NCI-H1092 treated with DMSO at 0.1 percent for 48 hours (cell line): ENCODE measurements at places on chromosomes 13 and 19.
A peak's percentile ranks its signal among the peaks of the same experiment; 100 is the strongest.

DNA sequence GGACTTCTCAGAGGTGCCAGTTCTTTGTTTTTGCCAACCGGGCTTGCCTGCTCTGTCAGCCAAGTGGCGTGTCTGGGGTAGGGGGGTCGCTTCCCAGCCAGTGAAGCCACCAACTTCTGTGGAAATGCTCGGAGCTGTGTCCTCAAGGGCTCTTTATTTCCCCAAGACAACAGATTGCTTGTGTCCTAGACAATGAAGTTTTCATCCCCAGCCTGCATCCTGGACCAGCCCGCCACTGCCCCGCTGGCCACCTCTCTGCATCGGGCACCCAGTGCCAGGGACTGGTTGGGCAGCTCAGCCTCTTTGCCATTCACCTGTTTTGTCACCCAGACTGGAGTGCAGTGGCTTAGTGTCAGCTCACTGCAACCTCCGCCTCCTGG, 3.7 kb downstream of the RAB11B start:
- DNase-seq, result no peak

- no peak for DNase-seq
Observed at GRCh38 chr19:18781885-18782527, 9.1 kb downstream of the COMP start.

DNA sequence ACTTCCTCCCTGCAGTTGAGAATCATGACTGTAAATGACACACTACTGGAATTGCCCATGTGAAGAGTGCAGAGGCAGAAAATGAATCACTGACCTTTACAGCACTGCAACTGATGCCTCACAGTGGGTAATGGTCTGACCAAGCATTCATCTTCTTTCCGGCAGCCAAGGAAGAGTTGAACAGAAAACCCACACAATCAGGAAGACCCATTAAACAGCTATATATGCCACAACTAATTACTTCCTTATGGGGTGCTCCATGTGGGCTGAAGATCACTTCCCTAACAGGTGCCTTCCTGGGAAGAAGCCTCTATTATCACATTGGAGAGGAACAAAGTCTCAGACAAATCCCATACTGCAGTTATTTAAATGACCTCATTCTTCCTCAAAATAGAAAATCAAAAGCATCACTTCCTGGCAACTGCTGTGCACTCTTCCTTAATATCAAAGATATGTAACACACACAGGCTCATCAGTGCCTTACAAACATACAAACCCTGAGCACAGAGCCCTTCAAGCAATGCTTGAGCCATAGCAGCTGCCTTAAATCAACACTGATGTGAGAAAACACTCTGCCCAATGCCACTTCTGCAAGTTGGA, 45.8 kb downstream of the RUBCNL start:
- DNase-seq, result no peak

- DNase-seq, result peak; percentile 10
Observed at GRCh38 chr13:103067751-103068555, 1.7 kb upstream of the SLC10A2 start.

DNA sequence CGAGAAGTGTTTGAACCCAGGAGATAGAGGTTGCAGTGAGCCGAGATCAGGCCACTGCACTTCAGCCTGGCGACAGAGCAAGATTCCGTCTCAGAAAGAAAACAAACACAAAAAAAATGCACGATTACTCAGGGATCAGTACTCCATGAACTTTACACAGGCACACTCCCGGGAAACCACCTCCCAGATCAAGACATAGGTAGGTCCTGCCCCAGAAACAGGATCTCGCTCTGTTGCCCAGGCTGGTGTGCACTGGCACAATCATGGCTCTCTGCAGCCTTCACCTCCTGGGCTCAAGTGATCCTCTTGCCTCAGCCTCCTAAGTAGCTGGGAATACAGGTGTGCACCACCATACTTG, 11.2 kb downstream of the VASP start:
- no peak for DNase-seq

DNA sequence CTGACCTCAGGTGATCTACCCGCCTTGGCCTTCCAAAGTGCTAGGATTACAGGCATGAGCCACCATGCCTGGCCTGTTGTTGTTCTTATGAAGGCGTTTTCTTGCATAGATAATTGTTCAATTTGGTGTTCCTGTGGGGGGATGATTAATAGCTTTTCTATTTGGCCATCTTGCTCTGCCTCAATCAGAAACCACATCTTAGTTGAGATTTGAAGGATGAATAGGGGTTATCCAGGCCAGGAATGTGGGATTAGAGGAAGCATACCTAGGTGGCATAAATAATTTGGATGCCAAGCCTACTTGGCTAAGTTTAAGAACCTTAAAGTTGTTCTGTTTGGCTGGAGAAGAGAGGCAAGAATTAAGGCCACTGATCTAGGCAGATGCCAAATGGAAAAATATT, 44.4 kb downstream of the CCNA1 start:
- no peak for DNase-seq

DNA sequence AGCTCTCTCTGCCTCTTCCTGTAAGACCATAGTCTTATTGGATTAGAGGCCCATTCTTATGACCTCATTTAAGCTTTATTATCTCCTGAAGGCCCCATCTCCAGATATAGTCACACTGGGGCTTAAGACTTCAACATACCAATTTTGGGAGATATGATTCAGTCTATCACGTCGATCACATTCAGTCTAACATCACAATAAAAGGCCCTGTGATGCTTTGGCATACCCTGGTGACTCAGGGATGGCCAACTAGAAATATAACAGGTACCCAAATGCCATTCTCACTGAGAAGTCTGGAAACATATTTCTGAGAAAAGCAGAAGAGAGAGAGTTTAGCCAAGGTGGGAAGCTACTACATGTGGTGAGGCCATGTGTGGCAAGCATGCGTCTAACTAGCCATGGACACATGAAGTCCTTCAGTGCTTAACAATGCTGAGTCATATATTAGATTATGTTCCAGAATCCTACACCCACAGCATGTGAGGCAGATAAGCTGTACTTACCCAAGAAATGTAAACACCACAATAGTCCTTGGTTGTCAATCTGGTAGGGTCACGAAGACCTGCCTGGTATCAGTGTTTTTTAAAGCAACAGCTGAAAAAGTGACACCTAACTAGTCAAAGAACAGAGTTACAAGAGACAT, 485.1 kb downstream of the FOXO1 start:
- no peak for DNase-seq

DNA sequence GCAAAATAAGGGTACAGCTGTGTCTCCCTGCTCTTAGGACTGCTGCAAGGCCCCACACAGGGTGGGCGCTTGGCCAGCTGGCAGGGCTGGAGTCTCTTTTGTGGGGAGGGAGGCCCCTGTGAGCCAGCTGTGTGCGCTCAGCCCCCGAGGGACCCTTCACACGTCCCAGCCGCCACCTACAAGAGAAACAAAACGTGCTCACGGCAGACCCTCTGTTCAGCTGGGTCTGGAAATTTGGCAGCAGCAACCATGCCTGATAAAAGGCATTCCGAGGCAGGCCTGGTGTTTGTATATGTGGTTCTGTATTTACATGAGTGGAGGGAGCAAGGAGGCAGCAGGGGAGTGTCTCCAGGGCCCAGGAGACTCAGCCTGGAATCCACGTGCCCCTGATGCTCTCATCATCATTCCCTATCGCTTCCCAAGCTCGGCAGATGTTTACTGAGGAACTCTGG, 49.7 kb downstream of the CRTC1 start:
- DNase-seq, result peak; percentile 76

DNA sequence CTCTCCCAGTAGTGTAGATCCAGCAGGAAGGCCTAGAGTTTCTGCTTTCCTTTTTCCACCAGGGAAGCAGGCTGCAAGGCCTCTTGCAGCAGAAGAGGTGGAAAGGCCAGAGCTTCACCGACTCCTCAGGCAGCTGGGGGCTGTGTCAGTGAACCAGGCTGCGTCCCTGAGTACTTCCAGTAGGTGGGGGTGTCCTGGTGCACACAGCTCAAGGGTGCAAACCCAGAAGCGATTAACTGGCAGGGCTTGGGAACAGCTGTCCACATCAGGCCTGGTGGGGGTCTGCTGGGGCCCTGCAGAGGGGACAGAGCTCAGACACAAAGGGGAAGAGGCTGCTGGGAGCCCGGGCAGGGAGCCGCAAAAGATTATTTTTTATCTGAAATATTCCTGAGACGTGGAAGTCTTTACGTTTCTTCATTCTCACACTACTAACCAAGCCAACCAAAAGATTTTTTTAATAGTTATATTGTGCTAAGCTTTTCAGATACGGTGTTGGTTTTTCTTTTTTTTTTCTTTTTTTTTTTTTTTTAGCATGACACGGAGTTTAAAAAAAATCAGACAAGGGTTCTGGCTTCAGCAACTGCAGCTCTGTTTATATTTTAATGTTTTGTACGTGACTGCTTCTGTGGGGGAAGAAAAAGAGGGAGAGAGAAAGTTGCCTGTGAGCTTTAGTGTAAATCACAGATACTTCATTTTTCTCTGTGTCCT, 11.0 kb downstream of the TSHZ3 start:
- no peak for DNase-seq

- no peak for DNase-seq
Observed at GRCh38 chr13:27922883-27923612, 3.2 kb downstream of the PDX1 start.

- no peak for DNase-seq
Observed at GRCh38 chr13:31441800-31442510, 242.2 kb downstream of the B3GLCT start.

DNA sequence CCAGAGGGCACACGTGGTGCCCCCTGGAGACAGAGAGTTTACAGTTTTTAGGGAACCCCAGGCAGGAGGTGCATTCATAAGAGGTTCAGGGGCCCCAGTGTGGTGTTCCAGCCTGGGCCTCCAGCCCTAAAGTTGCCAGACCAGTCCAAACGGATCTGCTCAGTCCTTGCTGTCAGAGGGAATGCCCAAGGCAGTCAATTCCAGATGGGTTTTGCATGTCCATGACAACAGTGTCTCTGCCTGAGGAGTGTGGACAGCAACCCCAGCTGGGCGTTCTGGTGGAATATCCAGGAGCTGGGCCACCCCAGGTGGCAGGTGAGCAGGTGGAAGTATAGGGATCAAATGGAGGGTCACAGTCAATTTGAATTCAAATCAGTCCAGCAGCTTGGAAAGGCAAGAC, 25.3 kb downstream of the FBXO27 start:
- DNase-seq, result no peak

GRCh38 chr13:113566227-113566561, 18.4 kb upstream of the TFDP1 start:
- DNase-seq, result no peak

DNA sequence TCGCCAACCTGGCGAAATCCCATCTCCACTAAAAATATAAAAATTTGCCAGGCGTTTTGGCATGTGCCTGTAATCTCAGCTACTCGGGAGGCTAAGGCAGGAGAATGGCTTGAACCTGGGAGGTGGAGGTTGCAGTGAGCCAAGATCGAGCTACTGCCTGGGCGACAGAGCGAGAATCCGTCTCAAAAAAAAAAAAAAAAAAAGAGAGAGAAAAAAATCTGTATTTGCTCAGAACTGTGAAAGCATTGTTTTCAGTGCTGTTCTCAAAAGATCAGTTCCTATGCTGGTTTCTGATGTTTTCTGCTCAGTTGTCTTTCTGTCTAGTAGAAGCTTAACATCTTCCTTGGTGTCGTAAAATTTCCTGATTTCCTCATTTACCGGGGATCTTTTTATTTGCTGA, 2.5 kb downstream of the SF3A2 start:
- no peak for DNase-seq

DNA sequence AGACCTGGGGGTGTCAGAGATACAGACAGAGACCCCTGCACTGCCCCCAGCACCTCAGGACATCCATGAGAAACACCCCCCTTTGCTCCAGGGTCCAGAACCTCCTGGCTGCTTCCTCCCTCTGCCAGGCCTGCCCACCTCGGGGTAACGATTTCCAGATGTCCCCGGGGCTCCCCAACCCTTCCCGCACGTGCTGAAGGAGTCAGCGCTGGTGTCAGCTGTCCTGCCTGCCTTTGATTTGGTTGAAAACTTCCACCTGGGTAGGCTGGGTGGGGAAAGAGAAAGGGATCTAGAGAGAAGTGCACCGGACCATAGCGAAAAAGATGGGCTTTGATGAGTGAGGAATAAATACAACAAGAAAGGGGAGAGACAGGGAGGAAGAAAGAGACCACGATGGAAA, 1.5 kb upstream of the CGB7 start:
- DNase-seq, result no peak

DNA sequence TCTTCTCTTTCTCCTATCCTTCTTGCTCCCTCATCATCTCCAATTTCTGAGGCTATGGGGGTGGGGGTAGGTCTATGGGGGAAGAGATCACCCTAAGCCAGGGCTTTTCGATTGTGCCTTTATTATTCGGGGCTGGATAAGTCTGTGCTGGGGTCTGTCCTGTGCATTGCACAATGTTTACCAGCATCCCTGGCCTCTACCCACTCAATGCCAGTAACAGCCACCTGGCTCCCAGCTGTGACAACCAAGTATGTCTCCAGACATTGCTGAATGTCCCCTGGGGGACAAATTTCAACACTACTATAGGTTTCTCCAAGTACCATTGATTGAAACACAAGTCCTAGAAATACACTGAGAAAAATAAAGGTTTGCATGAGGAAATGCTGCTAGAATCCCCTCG, 13.2 kb downstream of the CBY2 start:
- DNase-seq, result no peak

DNA sequence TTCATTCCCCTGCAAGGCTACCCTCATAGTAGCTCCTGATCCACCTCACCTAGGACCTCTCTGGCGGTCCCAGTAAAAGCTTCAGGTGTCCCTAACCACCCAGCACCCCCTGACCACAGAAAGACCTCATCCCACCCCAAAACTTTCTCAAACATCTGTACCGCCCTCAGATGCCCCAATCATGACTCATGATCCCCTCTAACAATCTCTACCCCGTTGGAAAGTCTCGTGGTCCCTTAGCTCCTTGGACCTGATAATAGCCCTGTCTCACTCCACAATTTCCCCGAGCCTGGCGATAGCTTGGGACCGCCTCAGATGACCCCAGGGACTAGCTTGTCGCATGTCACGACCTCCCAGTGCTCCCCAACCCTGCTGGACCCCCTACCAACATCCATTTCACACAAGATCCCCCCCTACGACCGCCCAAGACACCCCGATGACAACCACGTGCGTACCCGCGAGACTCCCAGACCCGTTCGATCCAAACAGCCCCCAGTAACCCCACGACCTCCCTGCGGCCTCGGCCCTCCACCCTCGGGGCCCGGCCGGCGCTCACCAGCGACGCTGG, 450 bp downstream of the NDUFA11 start:
- no peak for DNase-seq

DNA sequence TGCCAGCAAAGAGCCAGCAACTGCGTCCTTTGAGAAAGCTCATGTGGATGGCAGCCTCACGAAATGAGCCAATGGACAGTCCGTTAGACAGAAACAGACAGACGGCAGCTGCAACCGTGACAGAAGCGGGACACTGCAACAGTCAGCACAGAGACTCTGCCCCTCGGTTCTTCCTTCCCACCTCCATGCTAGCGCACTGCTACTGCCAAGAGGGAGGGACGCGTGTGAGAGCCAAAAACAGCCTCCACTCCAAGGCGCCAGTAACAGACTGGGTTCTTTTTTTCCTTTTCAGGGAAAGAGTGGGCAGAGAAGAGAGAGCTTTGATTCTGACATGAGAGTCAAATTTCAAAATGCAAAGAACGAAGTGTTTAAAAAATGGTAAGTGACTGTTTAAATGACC, 77.5 kb downstream of the SERP2 start:
- DNase-seq, result no peak

DNA sequence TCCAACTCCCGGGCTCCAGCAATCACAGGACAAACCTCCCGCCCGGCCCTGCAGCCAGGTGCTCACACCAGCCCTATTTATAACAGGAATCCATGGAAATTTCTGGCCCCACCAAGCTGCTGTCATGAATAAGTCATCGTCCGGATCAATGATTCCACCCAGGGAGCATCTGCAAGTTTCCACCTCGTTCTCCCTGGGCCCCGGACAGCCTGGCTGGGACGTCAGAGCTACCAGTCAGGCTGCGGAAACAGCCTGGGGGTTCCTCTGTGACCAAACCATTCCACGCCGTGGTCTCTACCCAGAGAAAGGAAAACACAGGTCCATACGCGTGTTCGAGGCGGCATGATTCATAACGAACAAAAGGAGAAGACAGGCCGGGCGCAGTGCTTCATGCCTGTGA, 20.7 kb upstream of the PTBP1 start:
- no peak for DNase-seq
